Airway epithelial cell (primary cell): ENCODE measurements at places on chromosomes 5 and 9. TPM values are rescaled to one million over a fixed set of nuclear protein-coding genes. Genes with fewer than 3 reads are reported as not detected.

The FAM13B gene
- total RNA-seq, result 1.6 and 3.2 TPM in 2 replicates

The ROR2 gene
- 0.85 and 0.88 TPM in 2 replicates for total RNA-seq

The FABP6 gene
- total RNA-seq, result 0.56 and 0.70 TPM in 2 replicates

The LCN10 gene
- total RNA-seq, result not detected in 2 replicates

The C9orf85 gene
- total RNA-seq, result 11.7 and 12.9 TPM in 2 replicates

The PIP5K1B gene
- total RNA-seq, result 0.28 and 0.37 TPM in 2 replicates

The OLFM1 gene
- total RNA-seq, result not detected in 2 replicates

The FASTKD3 gene
- 10.4 and 14.8 TPM in 2 replicates for total RNA-seq

The CNTRL gene
- total RNA-seq, result 9.4 and 11.2 TPM in 2 replicates

The GRM6 gene
- not detected in 2 replicates for total RNA-seq

The OBP2B gene
- not detected in 2 replicates for total RNA-seq

The PDE6A gene
- total RNA-seq, result 0.07 TPM in 1 of 2 replicates, not detected in the other

The FST gene
- total RNA-seq, result 127 and 148 TPM in 2 replicates

The ARSB gene
- 5.5 and 6.6 TPM in 2 replicates for total RNA-seq

The TRPM6 gene
- 0.14 and 0.28 TPM in 2 replicates for total RNA-seq

The C5orf58 gene
- not detected in 2 replicates for total RNA-seq

The CCDC152 gene
- 0.56 and 0.63 TPM in 2 replicates for total RNA-seq

The LIX1 gene
- total RNA-seq, result not detected in 2 replicates

The PRXL2C gene
- 5.5 and 5.8 TPM in 2 replicates for total RNA-seq

The MOB3B gene
- 5.3 and 6.0 TPM in 2 replicates for total RNA-seq

The MEGF10 gene
- total RNA-seq, result 0.05 and 0.07 TPM in 2 replicates

The PCDHB3 gene
- total RNA-seq, result 0.05 TPM in 1 of 2 replicates, not detected in the other

The PAEP gene
- not detected in 2 replicates for total RNA-seq

The TTC23L gene
- total RNA-seq, result 0.05 TPM in 1 of 2 replicates, not detected in the other
